ENCODE measurements at places on chromosomes 1 and 21.

DNA sequence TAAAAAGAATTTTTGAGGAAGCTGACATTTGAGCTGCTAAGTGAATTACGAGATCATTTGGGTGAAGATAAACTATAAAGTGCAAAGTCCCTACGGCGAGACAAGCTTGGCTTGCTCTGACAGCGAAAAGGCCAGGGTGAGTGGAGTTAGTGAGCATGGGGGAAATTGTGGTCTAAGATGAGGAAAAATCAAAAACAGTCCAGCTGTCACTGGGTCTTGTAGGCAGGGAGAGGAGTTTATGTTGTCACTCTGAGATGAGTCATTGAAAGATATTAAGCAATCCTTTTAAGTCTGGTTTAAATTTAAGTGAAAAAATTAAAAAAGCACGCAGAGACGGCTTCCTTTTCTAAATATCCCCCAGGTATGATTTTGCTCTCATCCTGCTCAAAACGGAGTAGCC, 601.9 kb downstream of the MRPL39 start:
- no peak for DNase-seq

GRCh38 chr1:158058237-158058985, 65.0 kb downstream of the KIRREL1 start:
- DNase-seq = no peak

- no peak for DNase-seq
Measured at GRCh38 chr1:217138173-217138765, 415.0 kb upstream of the ESRRG start.

DNA sequence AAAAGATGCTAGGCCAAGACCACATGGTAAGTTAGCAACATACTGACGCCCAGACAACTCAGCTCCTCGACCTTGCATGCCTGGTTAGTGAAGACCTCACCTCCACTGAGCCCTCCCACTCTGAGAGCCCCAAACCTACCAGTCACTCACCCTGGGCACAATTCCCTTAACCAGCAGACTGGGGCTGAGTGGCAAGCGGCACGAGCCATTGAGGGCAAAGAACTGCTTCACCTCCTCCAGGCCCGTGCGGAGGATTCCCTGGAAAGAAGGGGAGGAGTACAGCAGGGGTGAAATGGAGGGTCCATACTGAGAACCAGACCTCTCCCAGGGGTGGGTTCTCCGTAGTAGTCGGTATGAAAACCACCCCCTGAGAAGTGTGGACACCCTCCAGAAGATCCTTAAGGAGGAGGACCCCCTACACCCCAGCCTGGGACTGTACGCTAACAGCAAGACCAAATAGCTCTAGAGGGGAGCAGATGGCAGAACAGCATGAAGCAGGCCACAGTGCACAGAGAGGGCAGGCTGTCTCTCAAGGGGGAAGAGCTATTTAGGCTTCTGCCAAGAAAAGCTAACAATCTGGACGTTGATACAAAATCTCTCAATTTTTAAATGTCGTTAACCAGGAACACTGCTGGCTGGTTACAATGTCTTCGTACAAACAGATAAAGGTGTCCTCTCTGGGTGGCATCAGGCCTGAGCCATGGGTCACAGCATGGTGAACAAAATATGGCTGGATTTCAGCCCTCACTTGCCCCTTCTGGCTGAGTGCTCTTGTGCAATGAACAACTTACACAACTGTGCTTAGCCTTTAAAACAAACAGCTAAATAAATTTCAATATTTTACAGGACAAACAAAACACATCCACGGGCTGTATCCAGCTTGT, 31.0 kb upstream of the PPP1R15B start:
- DNase-seq = no peak

- DNase-seq = no peak
Measured at GRCh38 chr1:58880592-58880991, 96.7 kb upstream of the JUN start.

- DNase-seq = no peak
Measured at GRCh38 chr1:80258659-80259058, 1252.1 kb upstream of the ADGRL4 start.

GRCh38 chr21:46483300-46484295, 24.9 kb downstream of the DIP2A start:
- DNase-seq = no peak

- DNase-seq = no peak
Measured at GRCh38 chr1:32274646-32275340, 17.1 kb upstream of the HDAC1 start.

DNA sequence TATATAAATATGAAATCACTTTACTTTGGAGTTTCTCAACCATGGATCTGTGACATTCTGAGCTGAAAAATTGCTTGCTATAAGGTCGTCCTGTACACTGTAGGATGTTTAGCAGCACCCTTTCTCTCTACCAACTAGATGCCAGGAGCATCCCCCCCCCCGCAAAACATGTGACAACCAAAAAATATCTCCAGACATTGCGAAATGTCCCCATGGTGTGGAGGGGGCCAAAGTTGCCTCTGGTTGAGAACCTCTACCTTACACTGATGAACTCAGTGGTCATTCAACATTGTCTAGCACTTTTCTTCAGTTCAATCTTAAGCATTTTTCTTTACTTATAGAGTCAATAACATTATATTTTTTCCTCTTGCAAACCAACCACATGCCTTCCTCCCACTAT, 9.2 kb downstream of the FASLG start:
- no peak for DNase-seq

Measured in left hindlimb (tissue), 1 donor.